Occipital lobe (tissue), 3 donors: ENCODE measurements at places on chromosomes 2 and 18. TPM values are rescaled to one million over a fixed set of nuclear protein-coding genes. Genes with fewer than 3 reads are reported as not detected.

DNA sequence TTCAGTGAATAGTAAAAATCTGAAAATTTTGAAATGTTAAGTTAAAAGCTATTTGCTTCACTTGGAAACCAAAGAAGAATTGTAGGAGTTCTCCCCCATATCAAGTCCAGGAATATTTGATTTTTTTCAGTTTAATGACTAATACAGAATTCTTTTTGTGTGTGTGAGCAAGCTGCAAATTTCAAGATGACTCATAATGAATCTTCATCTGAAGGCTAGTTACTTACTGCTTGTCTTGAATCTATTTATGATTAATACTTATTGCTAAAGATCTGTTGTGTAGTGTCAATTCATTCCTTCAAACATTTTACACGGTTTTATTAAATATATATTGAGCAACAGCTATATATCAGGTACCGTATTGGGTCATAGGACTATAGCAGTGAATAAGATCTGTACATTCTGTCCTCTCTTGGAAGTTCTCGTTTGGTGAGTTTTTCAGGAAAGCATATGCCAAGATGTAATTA is 47.8 kb upstream of the CAVIN2 start:
- no peak for DNase-seq

Gene ACMSD
- total RNA-seq, result not detected

DNA sequence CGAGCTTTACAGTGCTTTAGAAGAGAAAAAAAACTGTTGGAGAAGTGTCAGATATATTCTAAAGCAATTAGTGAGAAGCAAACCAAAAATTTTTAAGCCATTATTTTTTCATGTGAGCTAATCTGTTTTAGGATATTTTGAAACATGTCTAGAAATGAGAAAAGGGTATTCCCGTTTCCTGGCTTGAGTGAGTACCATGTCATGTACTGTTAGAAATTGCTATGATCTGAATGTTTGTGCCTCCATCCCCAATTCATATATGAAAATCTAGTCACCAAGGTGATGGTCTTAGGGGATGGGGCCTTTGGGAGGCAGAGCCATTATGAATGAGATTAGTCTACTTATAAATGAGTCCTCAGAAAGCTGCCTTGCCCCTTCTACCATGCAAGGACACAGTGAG is 493.3 kb upstream of the GCFC2 start:
- no peak for DNase-seq

- DNase-seq, result no peak
Measured at GRCh38 chr2:117983040-117983439, 30.8 kb downstream of the CCDC93 start.

DNA sequence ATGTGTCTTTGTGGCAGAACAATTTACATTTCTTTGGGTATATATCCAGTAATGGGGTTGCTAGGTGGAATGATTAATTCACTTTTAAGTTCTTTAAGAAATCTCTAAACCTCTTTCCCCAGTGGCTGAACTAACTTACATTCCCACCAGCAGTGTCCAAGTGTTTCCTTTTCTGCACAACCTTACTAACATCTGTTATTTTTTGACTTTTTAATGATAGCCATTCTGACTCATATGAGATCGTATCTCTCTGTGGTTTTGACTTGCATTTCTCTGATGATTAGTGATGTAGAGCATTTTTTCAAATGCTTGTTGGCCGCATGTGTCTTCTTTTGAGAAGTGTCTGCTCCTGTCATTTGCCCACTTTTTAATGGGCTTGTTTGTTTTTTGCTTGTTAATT is 43.1 kb upstream of the PTH2R start:
- no peak for DNase-seq

Gene CYRIA
- 230 TPM for total RNA-seq

- DNase-seq, result no peak
Measured at GRCh38 chr18:62850619-62851306, 135.4 kb downstream of the PHLPP1 start.

GRCh38 chr2:20966061-20966595 is 77.7 kb downstream of the APOB start:
- DNase-seq, result no peak

GRCh38 chr2:55242617-55243016 is 10.1 kb downstream of the RPS27A start:
- DNase-seq, result no peak
